DMS153 (cell line): ENCODE measurements at places on chromosomes 12 and 14.

DNA sequence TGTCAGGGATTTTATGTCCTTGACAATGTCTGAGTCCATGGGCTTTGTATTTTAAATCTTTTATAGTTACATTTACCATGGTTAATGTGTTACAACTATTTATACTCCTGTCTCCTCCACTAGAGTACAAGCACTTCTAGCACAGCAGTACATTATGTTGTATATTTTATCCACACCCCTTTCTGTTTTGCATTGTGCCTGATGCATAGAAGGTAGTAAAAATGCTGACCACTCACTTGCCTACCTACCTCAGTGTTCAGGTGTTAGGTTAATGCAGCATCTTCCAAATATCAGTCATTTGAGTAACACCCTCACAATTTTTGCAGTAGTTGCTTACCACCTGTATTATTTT, 31.1 kb upstream of the SLC38A2 start:
- DNase-seq = no peak

- no peak for DNase-seq
Measured at GRCh38 chr12:107510211-107510610, 175.4 kb upstream of the PWP1 start.

DNA sequence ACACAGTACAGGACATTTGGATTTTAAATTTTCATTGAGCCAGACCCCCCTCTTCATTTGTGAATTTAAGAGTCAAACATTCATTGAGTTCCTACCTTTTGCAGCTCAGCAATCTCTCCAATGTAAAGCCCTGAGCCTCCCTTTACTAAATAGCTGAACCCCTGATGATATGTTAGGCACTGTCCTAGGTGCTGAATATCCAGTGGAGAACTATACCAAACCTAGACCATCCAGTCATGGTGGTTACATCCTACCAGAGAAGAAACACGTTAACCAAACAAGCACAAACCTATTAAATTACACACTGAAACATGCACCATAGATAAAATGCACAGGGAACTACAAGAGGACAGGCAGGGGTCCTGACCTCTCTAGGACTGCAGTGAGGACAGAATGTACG, 1585.3 kb upstream of the TMEM132C start:
- no peak for DNase-seq

DNA sequence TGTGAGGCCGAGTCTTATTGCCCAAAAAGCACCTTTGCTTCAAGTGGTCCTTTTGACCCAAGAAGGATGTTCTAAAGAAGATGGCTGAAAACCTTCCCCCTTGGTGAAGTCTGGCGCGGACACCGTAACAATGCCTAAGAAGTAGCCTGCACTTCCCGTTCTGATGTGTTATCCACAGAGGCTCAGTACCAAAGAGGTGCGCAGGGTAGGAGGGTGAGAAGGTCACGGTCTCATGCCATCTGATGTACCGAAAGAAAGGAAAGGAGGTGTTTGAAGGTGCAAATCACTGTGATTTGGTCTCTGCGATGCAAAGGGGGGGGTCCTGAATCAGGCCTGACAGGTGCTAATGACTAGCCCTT, 9.9 kb downstream of the PEBP1 start:
- no peak for DNase-seq

GRCh38 chr12:18824287-18824686, 86.4 kb downstream of the CAPZA3 start:
- no peak for DNase-seq

- DNase-seq = no peak
Measured at GRCh38 chr12:107704041-107704440, 18.4 kb downstream of the PWP1 start.

- DNase-seq = no peak
Measured at GRCh38 chr12:26247873-26248272, 52.5 kb downstream of the SSPN start.

- DNase-seq = no peak
Measured at GRCh38 chr12:88433997-88434703, 146.1 kb downstream of the KITLG start.

DNA sequence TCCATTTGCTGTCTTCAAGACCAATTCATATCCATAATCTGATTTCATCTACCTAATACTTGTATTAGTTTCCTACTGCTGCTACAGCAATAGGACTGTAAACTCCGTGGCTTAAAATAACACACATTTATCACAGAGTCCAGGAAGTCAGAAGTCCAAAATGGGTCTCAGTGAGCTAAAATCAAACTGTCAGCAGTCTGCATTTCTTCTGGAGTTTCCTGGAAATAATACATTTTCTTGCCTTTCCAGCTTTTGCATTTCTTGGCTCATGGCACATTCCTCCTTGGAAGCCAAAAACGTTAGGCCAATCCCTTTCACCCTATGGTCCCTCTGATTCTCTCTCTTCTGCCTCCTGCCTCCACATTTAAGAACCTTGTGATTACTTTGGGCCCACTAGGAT, 239.8 kb downstream of the PRKD1 start:
- no peak for DNase-seq
